ENCODE measurements at places on chromosomes 2 and 18. TPM values are rescaled to one million over a fixed set of nuclear protein-coding genes. Genes with fewer than 3 reads are reported as not detected.

Gene HMSD
- 4.5 TPM for total RNA-seq

Gene EPC2
- 35.9 TPM for total RNA-seq

Gene GAREM1
- 20.7 TPM for total RNA-seq

Gene PCARE
- not detected for total RNA-seq

Gene GPR45
- total RNA-seq = not detected

Gene MREG
- 21.2 TPM for total RNA-seq

Gene PTPRM
- 18.6 TPM for total RNA-seq

Gene BARD1
- 25.7 TPM for total RNA-seq

Gene WDR54
- total RNA-seq = 10.0 TPM

Gene GFPT1
- 83.6 TPM for total RNA-seq

Gene G6PC2
- 2.8 TPM for total RNA-seq

Gene TTC21B
- 12.0 TPM for total RNA-seq

- DNase-seq = no peak
Measured at GRCh38 chr2:239230318-239231052, 170.3 kb downstream of the HDAC4 start.

GRCh38 chr2:2892378-2892777 lies 485.2 kb downstream of the EIPR1 start:
- no peak for DNase-seq

DNA sequence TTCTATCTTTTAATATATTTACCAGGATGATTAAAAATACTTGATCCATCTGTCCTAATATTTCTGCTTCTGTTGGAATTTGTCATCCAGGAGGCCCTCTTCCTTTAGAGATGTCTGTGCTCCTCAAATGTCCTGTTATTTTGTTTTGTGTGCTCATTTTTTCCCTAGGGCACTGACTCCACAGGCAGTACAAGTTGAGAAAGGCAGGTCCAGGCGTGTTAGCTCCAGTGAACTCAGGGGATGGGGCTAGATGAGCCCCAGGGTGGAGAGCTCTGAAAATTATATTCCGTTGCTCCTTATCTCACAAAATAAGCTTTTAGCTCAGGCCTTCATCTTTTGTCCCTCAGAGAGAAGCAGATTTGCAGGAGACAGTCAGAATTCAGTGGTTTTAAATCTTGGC lies 105.7 kb downstream of the SLC4A3 start:
- DNase-seq = no peak

GRCh38 chr2:8615252-8615575 lies 66.6 kb upstream of the ID2 start:
- no peak for DNase-seq

- DNase-seq = no peak
Measured at GRCh38 chr2:24083567-24084385, 858 bp downstream of the TP53I3 start.

DNA sequence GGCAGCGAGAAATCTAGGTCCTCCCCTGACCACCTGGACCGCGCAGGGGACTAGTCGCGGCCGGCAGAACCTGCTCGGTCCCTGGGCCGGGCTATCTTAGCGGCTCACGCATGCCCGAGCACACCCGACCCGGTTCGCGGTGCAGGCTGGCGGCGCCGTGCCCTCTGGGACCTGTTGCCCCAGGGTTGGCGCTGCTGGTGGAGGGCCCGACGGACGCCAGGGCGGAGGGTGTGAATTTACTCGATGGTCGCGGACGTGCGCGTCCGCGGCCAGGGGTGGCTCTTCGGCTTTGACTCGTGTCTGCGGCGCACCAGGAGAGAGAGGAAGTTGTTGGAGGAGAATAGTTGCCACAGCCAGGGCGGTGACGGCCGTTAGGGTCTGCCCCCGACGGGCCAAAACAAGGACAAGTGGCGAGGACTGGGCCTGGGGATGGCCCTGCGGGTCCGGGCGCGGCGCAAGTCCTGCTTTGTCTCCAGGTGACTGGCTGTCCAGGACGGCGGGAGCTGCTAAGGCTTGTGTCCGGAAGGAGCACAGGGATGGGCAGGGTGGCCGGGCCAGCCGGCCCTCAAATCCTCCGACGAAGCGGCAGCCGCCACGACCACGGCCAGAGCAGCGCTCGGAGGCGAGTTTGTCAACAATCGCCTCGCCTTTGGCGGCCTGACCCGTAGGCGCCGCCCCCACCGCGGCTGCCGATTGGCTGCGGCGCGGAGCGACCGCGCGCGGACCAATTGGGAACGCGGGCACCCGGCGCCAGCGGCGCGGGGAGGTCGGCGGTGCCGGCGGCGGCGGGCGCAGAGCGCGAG lies 1.3 kb downstream of the BCL2L11 start:
- peak; percentile 94 for DNase-seq

DNA sequence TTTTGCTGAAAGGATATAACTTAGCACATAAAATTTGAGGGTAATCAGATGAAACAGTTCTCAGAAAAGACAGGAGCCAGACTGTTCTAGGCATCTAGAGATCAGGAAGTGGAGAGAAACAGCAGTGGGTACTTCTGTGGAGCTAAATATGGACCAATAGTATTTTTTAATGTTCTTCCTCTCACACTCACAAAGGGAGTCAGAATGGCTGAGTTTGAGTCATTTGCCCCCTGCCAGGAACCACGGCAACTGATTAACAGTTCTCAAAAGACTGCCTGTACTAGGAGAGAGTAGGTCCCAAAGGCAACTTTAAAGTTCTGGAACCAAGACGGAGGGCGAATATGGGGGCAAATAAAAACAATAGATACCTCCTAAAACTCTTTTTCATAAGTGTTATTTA lies 107.5 kb downstream of the GULP1 start:
- no peak for DNase-seq

- no peak for DNase-seq
Measured at GRCh38 chr2:207289295-207290018, 123.7 kb upstream of the KLF7 start.

DNA sequence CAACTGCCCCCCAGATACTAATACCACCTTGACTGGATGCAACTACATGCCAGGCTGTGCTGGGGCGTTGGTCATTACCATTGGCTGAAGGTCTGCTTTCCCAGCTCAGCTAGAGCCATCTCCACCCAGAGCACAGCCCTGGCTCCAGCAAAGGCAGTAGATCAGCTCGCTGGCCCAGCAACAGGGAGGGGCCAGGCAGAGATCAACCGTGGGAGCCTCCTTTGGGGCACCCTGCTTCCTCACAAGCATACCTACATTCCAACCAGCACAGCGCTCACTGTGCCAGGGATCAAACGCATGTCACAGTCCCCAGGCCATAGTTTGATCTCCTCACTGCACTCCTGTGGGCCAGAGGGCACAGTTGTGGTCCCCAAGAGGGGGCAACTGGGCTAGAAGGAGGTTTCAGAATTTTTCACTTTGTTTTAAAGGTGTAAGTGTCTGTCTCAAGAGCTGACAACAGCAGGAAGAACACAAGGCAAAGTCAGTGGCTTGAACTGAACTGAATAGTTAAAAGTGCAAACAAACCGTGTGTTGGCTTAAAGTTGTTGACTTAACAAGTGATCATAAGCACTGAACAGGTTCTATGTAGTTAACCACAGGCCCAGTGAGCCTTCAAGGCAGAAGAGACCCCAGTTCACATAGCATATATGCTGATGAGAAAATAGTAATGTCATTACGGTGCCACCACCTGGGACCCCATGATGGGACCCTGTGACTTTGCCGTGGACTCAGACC lies 70.1 kb upstream of the BZW1 start:
- DNase-seq = no peak

- no peak for DNase-seq
Measured at GRCh38 chr18:3451989-3452749, 2.2 kb downstream of the TGIF1 start.

GRCh38 chr2:20600756-20601325 lies 50.1 kb downstream of the HS1BP3 start:
- no peak for DNase-seq

- no peak for DNase-seq
Measured at GRCh38 chr2:54084600-54084999, 30.8 kb upstream of the ACYP2 start.

DNA sequence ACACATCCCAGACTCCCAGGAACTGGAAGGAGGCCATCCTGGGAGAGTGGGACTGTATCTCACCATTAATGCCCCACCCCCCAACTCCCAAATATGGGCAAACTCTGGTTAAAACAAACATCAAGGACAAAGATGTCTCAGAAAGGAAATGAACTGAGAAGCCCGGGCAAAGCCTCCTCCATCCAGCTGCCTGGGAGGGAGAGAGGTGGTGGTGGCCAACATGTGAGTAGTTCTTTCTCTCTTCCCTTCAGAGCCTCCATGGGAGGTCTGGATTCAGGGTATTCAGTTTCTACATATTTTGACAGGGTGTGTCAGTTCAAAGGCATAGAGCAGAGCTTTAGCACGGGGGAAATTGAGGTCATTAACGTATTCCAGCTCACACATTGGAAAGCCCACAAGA lies 57.5 kb downstream of the CXCR4 start:
- no peak for DNase-seq

DNA sequence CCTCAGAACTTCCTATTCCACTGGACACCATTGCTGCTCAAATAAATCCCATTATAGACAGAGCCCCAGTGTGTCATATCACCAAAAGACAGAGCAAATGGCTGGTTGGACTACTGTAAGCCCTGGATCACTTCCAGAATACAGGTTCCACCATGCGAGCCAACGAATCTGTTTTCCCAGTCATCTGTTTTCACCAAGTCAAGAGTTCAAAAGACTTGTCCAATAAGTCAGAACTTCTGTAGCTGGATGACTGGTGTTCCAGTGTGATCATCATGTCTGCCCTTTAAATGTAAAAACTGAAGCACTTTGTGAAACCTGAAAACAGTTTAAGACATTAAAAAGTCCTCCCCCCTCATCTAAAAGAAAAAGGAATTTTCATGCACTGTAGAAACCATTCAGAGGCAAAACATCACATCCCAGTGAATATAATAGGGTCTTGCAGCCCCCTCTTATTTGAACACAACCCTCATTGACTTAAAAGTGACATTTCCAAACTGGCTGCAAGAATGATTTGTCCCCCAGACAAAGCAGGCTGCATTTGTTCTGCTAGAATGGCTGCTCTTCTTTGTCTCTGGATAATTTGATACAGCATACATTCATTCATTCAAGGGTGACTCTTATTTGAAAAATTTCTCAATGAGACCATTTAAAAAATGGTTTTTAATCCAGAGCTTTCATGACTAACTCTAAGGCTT lies 64.6 kb upstream of the TANC1 start:
- no peak for DNase-seq

DNA sequence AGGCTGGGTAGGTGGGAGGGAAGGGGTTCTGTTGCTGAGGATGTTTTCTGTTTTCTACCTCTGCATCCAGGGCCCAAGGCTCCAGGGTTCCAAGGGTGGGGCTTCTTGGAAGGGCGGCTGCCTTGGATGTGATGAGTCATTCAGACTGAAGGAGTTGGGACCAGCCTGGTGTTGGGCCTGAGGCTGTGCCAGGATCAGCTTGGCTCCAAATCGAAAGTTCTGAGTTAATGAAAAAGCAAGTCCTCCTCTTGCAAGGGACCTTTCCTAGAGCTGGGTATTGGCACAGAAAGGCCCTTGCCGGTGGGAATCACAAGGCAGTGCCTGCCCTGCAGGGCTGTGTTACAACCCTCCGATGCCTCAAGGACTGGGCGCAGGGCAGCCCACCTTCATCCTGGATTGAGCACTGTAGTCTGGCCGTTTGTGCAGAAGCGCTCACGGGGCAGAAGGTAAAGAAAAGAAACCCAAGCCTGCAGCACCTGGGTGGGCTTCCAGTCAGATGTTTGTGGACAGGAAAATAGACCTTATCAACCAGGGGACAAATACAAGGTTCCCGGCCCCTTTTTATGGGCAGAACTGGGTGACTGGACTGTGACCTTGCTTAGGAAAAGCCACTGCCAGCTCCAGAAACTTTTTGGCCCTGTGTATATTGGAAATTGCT lies 52.5 kb upstream of the MCFD2 start:
- no peak for DNase-seq

DNA sequence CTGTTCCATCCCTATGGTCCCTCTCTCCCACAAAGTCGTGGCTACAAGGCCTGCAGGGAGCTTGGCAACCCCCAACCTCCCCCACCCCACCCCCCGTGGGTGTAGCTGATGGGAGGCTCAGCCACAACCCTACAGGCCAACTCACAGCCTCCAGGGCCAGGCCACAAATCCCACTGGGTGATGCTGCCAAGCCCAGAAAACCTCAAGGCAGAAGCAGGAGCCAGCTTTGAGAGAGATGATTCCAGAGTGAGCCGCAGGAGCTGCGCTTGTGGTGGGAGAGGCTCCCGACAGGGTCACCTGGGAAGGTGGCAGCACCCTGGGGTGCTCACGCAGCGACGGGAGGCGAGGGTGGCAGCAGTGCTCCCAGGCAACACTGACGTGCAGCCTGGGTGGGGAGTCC lies 44.8 kb downstream of the ADCY3 start:
- DNase-seq = no peak

DNA sequence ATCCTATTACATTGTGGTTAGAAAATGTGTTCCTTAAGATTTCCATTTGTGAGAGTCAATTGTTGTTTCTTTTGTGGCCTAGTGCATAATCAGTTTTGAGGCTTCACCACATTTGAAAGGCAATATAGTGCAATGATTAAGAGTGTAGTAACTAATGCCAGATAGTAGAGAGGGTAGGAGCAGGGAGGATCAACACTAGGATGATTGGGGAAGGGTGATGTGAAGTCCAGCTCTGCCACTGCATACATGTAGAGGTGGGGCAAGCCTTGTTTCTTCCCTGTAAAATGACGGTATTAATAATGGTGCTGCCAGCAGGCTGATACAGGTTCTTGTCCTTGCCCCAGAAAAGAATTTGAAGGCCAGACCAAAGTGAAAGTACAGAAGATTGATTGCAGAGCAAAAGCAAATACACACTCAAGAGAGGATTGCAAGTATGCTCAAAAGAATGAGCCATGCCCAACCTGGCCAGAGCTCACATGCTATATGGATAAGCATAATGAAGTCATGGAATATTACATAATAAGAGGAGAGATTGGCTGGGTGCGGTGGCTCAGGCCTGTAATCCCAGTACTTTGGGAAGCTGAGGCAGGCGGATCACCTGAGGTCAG lies 8.0 kb downstream of the SP100 start:
- no peak for DNase-seq

- peak; percentile 69 for DNase-seq
Measured at GRCh38 chr2:143936848-143937722, 582.8 kb downstream of the ZEB2 start.

DNA sequence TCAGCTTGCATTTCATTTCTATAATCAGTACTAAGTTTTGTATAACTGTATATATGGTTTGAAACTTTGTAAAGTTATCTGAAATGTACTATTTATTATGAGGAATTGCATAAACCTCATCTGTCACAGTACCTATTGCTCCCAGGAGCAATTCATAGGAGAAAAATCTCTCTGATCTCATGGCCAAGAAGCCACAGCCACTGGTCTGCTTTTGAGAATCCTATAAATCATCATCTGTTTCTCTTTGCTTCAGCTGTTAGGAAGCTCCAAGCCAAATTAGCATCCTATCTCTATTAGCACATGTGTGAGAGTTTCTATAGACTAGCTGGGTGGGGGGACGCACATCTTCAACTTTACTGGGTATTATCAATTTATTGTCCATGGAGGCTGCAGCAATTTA lies 210.3 kb downstream of the CYP26B1 start:
- no peak for DNase-seq

DNA sequence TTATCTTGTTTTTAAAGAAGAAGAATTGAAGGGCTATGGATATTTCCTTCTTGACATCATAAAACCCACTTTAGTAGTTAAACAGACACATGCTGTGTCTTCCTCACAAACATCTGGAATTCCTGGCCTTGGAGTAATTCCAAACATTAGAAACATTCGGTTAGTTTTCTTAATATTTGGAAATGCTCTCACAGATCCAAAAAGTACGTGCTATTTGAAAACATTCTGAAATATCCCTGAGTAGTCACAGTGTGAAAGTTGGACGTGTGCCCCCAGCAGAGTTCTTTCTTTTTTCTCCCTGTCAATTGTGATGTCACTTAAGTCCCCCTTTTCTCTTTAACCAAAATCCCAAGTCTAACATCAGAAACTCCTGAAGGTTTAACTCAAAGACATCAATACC lies 91.3 kb downstream of the ANTXR1 start:
- no peak for DNase-seq

GRCh38 chr2:224807153-224807964 lies 91.2 kb upstream of the CCDC195 start:
- no peak for DNase-seq

Data from type B pancreatic cell (in vitro differentiated cells).